ENCODE measurements at places on chromosomes 11 and 22.

GRCh38 chr11:91209751-91210150 lies 986.9 kb upstream of the CHORDC1 start:
- no peak for DNase-seq

GRCh38 chr22:25327018-25327755 lies 107.7 kb downstream of the CRYBB2 start:
- DNase-seq = no peak

GRCh38 chr11:121328967-121329679 lies 36.6 kb downstream of the SC5D start:
- no peak for DNase-seq

GRCh38 chr22:19981961-19982920 lies 34.4 kb downstream of the ARVCF start:
- no peak for DNase-seq

DNA sequence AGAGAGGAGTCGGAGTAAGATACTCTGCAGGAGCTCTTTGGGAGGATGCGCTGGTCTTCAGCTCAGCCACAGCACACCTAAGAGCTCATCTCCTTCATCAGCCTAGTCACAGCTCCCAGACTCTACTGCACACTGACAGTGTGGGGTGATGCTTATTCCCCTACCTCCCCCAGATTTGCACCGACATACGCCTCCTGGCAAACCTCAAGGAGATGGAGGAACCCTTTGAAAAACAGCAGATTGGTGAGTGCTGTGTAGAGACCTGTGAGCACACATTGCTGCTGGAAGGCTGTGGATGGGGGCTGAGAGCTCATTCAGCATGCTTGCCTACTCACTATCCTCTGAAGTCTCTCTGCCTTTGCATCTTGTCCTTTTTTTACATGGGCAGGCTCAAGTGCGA lies 9.3 kb upstream of the SGSM3 start:
- DNase-seq = no peak

DNA sequence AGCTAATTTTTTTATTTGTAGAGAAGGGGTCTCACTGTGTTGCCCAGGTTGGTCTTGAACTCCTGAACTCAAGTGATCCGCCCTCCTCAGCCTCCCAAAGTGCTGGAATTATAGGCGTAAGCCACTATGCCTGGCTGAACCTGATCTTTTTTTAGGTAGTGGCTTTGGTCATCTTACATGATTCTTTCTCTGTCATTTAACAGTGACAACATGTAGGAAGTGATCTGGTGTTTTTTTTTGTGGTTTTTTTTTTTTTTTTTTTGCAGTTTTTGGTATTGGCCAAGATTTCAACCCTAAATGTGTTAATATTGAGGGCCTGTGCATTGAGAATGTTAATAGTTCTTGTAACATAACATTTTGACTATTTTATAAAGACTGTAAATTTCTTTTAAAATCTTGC lies 8.0 kb upstream of the FERMT3 start:
- DNase-seq = no peak

GRCh38 chr11:21774212-21774611 lies 418.7 kb upstream of the ANO5 start:
- no peak for DNase-seq

DNA sequence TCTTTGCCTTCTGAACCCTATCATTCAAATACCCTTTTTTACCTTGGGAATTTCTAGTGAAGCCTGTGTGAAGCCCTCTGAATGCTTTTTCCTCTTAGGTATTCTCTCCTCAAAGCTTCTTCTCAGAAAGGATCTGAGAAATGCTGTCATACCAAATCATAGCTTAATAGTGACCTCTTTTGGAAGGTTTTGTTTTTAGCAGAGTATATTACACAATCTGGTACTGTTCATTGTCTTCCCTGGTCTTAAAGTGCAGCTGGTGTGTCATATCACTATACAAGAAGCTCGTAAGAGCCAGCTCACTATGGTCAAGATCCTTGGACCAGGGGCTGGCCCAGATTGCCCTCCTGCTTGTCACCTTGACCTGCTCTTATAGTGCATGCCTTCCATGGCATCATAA lies 204.4 kb upstream of the ANO5 start:
- DNase-seq = no peak

GRCh38 chr22:24112188-24112587 lies 69.1 kb upstream of the SUSD2 start:
- no peak for DNase-seq

DNA sequence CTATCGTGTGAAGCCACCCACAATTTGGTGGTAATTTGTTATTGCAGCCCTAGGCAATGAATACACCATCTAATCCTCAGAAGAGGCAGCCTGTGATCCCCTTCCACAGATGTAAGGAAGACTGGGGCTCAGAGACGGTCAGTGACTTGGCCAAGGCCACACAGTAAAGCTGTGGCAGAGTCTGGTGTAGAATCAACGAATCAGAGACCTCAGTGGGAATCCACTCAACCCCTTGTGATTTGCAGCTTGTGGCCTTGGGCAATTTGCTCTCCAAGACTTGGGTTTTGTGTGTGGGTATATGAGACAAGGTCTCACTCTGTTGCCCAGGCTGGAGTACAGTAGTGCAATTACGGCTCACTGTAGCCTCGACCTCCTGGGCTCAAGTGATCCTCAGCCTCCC lies 1.9 kb downstream of the LGALS2 start:
- no peak for DNase-seq

DNA sequence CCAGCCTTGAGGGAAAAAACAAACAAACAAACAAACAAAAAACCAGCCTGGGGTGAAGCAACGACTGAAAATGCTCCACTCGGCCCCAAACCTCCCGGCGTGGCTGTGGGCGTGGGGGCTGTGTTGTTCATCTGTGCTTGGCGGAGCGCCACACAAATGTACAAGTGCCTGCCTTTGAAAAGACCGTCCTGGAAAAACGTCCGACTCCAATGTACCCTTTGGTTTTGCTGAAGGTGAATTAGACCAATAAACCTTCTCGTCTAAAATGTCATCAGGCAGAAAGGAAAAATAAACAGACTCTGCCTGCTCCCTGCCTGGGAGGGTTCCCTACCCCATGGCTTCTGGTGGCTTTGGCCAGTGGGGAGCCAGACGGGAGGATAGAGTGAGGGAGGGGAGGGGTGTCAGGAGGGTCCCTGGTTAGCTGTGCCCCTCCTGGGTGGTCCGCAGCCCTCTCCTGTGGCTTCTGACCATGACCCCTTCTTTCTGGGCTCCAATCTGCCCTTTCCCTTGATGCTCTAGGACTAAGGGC lies 93.9 kb downstream of the TRMU start:
- DNase-seq = no peak

Data from naive B cell (primary cell).